ENCODE measurements at places on chromosomes 5 and 9. TPM values are rescaled to one million over a fixed set of nuclear protein-coding genes. Genes with fewer than 3 reads are reported as not detected.

GRCh38 chr5:67652201-67652600, 455.6 kb upstream of the CD180 start:
- no peak for DNase-seq

- DNase-seq = no peak
These were observed 227.2 kb downstream of the PDZD2 start for GRCh38 chr5:31866166-31866565.

GRCh38 chr5:140215276-140215675, 40.3 kb downstream of the CYSTM1 start:
- DNase-seq = no peak

DNA sequence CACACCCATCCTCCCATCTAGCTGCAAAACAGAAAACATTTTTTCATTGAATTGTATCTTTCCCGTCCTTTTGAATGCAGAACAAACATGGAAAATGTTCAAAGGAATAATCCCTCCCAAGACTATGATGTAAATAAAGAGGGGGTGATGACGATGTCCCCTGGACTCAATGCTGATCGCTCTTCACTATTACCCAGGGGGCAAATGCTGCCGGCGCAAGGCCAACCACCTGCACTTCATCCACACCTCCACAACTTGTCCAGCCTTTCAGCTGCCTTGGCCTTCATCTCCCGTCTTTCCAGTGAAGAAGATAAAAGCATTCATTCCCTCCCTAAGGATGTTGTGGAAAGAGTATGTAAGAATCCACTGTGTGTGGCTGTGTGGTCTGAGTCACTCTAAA, 240.3 kb downstream of the AGTPBP1 start:
- DNase-seq = no peak

DNA sequence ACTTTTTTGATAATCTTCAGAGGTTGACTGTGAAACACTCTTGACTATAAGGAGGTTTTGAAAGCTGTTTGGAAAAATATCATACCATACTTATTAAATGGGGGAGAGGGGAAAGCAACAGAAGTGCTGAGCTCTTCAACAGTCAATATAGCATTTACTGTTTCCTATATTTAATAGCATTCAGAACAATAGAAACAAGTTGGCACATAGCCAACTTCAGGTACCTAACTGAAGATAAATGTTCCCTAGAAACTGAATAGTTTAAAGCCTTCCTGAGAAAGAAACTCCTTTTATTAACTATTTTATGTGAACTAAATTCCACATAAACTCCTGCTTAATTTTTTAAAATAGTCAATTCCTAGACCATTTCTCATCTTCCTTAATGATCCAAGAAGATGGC, 26.3 kb downstream of the SLC31A1 start:
- no peak for DNase-seq

- peak; percentile 47 for DNase-seq
These were observed 241.4 kb downstream of the PBX3 start for GRCh38 chr9:125988479-125989050.

PRDM9 gene
- not detected for total RNA-seq

NOXA1 gene
- total RNA-seq = 2.9 TPM
